ENCODE measurements at places on chromosomes 7 and 10. TPM values are rescaled to one million over a fixed set of nuclear protein-coding genes. Genes with fewer than 3 reads are reported as not detected.

DNA sequence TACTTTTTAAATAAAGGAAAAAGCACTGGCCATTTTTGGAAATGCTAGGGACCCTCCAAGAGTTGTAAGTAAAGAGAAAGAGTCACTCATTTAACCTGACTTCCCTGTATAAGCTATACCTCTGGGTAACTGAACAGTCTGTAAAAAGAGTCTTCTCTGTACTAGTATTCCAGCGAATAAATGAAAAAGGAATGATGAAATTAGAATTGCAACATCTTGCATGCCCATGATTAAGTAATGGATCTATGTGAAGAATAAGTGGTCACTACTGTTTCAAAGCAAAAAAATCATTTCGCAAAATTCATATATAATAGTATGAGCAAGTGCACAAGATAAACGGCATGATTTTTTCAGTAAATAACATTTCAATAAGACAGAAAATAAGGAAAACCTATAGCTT, 116.8 kb downstream of the ZFAND4 start:
- DNase-seq = no peak

- no peak for DNase-seq
Measured at GRCh38 chr7:82945480-82945879, 217.2 kb downstream of the PCLO start.

DNA sequence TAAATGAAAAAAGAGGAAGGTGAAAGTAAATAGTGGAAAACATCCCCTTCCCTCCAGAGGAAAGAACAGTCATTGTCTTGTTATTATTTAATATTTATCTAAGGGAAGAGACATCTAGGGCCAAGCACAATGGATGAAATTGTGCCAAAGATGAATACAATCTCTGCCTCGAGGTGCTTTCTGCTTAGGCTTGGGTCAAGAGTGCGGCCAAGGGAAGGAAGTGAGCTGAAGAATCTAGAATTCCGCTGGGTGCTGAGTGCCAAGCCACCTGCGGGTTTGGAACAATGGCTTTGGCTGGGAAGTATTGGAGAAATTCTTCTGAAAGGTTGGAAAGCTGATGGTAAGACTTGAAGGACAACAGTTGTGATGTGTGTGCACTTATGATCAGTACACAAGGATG, 531.3 kb upstream of the FZD8 start:
- DNase-seq = no peak

GRCh38 chr10:34764472-34764946, 50.6 kb downstream of the PARD3 start:
- no peak for DNase-seq

GRCh38 chr7:9217204-9217603, 783.8 kb downstream of the NXPH1 start:
- DNase-seq = no peak

Gene SKAP2
- total RNA-seq = 5.4 TPM

DNA sequence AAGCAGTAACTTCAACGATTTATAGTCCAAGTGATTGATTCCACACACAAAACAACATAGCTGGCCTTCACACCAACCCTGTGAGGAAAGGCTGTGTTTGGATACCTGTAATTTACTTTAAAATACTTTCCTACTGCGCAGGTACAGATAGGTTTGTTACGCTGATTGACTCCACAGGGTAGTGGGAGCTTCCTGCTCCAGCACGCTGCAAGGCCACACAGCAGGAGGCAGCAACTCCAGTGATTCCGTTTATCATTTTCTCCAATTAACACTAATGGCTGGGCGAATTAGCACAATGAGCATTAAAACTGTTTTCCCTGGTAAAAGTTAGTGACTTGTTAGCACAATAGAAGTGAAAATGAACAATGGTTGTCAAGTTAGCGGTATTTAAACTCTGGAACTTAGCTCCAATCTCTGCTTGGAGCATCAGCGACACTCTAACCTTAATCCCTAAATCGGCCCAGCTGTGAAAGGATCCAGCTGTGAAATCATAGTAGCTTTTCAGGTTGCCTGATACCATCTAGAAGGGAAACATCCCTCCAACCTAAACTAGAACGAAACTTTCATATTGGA, 959 bp downstream of the DCLRE1C start:
- no peak for DNase-seq

- DNase-seq = no peak
Measured at GRCh38 chr7:109950256-109950655, 1140.7 kb upstream of the LRRN3 start.

Gene WDR86
- total RNA-seq = 0.46 TPM

DNA sequence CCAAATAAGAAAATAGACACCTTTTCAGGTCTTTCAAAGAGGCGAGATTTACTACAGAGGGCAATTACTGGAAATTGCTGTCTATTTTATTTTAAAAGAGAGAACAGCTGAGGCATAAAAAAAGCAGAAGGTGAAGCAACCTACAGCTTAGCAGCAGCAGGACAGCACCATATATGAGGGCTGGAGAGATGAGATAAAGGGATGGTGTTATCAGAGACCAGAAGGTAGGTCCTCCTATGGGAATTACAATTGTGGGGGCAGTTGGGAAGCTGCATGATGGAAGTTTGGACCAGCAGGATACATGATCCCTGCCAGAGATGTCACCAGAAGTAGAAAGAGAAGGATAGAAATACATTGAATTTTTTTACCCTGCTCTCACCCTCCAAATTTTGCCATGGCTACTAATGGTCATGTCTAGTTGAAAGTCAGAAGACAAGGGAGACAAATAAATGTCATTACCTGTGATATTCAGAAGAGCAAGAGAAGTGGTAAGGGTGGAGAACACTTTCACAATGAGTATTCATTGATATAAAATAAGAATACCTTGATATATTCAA, 77.2 kb upstream of the CALCR start:
- no peak for DNase-seq

Gene CEP55
- 6.0 TPM for total RNA-seq

Measured in activated T-cell treated with anti-CD3 and anti-CD28 coated beads, Interleukin-2, amount 50 U/mL, for 4 hours (primary cell).